ENCODE measurements at places on chromosomes 5 and 9.

GRCh38 chr9:18626046-18626698 is 152.2 kb downstream of the ADAMTSL1 start:
- DNase-seq: peak; percentile 6

GRCh38 chr5:170173227-170173626 is 59.6 kb upstream of the C5orf58 start:
- no peak for DNase-seq

DNA sequence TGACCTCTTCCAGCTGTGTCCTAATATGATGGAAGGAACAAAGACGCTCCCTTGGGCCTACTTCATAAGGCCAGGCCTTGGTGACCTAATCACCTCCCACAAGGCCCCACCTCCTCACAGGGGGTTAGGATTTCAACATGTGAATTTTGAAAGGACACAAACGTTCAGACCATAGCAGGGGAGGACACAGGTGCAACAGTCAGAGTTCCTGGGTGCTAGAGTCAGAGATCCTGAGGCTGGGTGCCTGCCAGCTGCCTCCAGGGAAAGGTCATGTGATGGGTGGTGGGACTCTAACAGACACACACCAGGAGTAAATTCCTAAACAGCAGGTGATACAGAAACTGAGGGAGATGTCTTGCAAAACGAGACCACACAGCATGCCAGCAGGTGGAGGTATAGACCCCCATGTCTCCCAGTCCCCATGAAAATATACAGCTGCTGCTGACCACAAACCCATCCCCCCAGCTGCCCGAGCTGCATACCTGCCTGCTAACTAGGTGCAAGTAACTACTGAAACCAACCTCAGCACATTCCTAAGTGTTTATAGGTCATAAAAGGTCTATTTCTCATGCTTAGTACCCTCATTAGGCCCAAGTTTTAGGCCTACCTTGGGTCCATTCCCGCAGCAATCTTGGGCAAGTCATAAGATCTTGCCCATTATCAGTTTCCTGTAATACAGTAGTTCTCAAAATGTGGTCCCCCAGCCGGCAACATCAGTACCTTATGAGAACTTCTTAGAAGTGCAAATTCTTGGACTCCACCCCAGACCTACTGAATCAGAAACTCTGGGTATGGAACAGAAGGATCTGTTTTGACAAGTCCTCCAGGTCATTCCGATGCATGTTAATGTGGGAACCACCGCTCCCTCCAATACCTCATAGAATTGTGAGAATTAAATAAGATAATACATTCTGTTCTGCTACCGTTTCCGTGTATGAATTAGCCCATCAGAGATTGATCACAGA is 245.3 kb downstream of the ENC1 start:
- DNase-seq: no peak

DNA sequence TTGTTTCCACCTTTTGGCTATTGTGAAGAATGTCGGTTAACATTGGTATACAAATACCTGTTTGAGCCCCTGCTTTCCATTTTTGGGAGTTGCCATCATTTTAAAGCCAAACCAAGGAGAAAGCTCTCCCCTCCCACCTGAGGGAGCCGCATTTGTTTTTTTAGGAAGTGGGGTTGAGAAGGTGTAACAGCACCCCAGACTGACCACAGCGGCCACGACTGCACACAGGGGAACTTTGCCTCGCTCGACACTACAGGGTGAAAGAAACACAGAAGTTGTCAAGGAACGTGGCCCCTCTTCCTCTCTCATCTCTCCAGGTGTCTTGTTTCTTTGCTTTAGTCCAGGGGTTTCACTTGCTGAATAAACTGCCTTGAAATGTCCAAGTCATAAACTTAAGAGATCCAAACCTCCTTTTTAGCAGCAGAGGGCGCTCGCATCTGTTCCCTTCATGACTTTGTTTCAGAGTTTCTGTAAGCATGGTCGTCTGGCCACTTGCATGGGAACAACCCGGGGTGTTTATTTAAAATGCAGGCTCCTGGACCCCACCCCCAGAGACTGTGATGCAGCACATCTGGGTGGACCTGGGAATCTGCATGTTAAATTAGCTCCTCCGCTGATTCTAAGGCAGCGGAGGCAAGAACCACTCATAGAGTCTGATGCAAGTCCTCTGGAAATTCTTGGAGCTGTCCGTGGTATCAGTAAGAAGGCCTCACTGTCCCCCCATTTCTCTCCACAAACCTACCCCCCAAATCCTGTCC is 2.1 kb upstream of the TTLL11 start:
- DNase-seq: no peak

GRCh38 chr5:67620424-67621397 is 424.1 kb upstream of the CD180 start:
- peak; percentile 10 for DNase-seq

- no peak for DNase-seq
Observed at GRCh38 chr5:107980923-107981692, 310.4 kb upstream of the EFNA5 start.

DNA sequence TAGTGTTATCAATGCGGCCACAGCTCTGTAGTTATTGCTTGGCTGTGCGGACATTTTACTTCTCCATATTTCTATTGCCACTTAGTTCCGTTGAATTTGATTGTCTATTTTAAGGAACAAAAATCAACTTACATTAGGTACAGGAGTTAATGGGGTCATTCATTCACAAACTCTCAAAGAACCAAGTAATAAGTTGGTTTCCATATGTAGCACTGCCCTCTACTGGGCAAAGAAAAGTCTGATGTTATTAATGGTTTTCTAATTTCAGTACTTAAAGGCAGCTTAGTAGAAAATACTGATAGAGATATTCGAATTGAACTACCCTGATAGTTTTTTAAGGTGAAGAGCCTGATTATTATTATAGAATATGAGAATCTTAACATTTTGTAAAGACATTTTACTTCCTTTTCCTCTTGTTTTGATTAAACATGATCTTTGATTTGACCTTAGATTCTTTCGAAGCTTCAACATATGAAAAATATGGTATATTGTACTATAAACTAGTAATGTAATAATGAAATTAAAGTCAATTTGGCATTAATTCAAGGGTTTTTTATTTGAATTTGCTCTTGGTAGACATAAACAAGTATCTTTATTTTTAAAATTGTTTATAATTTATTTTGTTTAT is 119.5 kb upstream of the CTNND2 start:
- DNase-seq: no peak

DNA sequence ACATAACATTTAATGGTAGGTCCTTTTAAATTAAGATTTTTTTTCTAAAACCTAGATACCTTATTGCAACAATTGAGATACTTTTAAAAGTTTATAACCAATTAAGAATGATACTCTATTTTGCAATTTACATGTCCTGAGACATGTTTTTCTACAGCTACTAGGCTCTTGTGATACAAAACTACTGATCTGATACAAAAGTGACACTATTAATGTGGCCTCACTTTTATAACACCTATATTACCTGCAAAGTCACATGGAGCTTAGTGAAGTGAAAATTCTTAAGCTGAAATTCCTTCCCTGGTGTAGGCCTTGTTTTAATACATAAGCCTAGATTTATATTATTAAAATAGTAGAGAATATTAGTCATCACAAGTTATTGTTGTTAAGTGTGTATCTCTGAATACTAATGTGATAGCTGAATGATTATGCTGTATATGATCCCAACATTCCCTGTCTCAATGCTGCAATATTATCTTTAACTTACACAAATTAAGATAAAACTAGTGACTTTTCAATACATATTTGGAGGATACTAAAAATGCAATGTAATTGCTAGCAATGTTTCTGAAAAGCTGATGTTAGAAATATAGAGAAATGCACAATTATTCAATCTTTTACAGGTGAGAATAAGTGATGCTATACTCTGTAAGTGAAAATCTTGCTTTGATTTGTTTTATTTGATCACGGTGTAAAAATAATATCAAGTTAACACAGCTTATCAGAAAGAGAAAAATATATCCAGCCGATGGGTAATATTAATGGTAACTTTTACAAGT is 2.6 kb downstream of the NFIB start:
- DNase-seq: no peak

GRCh38 chr9:104232781-104233341 is 138.8 kb downstream of the SMC2 start:
- no peak for DNase-seq

- DNase-seq: no peak
Observed at GRCh38 chr5:176854164-176854563, 43.8 kb downstream of the UNC5A start.

DNA sequence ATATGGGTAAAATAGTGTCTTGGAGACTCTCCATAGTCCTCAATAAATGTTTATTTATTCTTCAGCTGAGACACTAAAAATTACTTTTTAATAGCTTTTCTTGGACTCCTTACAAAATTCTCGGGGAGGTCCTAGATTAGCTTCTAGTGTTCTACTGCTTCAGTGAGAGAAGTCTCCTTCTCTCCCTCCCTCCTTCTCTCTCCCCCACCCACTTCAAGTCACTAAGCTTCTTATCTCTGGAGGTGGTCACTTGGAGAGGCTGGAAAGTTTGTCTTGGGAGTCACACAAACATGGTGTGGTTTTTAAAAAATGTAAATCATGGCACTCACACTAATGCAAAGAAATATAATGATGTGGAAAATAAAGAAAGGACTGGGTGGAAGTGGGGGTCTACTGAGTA is 64.1 kb downstream of the SEMA6A start:
- DNase-seq: no peak

DNA sequence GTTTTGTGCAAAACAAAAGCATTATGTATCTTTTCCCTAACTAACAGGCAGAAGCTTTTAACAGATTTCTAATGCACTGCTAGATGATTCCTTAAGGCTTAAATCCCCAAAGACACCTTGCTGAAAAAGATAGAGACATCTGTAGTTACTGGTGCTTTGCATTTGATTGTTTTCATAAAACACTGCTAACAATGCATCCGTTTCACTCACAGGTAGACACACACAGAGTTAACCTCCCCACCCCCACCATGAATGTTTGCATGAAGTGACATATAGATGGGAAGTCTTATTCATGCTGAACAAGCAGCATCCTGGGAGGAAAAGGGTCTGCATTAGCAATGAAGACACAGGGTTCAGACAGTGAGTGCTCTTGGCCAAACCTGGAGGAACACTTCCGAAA is 100.9 kb downstream of the ASTN2 start:
- no peak for DNase-seq

- peak; percentile 51 for DNase-seq
Observed at GRCh38 chr5:14270209-14270702, 127.1 kb downstream of the TRIO start.

- DNase-seq: no peak
Observed at GRCh38 chr5:73186976-73187375, 14.0 kb downstream of the TMEM174 start.

DNA sequence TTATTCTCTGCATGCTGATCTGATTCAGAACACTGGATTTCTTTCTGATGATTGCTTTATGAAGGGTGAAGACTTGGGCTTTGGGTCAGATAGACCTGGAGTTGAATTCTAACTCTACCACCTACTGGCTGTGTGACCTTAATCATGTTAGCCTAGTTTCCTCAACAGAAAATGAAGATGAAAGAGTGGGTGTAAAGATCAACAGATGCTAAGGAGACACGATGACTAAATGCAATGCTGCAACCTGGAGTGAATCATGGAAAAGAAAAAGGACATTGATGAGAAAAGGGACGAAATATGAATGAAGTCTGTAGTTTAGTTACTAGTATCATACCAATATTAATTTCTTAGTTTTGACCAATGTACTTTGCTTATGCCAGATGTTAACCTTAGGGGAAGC is 27.8 kb upstream of the DENND1A start:
- DNase-seq: no peak

DNA sequence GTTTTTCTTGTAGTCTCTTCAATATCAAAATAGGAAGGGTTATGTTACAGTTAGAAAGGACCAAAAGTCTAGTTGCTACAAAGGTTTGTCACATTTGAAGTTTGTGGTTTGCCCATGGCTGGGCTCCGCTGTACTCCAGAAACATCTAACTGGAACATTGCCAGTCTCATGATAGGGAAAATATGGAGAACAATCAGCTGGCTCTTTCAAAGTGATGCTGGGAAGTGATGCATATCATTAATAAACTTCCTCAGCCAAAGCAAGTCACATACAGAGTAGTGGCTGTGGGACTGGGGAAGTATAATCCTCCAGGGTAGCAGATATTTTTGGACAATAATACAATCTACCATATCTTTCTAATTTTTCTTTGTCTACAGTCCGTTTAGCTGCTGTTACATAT is 8.8 kb downstream of the BTF3 start:
- no peak for DNase-seq

- DNase-seq: no peak
Observed at GRCh38 chr9:27595733-27596132, 22.5 kb upstream of the C9orf72 start.

- no peak for DNase-seq
Observed at GRCh38 chr9:100554935-100555401, 22.9 kb upstream of the CAVIN4 start.

DNA sequence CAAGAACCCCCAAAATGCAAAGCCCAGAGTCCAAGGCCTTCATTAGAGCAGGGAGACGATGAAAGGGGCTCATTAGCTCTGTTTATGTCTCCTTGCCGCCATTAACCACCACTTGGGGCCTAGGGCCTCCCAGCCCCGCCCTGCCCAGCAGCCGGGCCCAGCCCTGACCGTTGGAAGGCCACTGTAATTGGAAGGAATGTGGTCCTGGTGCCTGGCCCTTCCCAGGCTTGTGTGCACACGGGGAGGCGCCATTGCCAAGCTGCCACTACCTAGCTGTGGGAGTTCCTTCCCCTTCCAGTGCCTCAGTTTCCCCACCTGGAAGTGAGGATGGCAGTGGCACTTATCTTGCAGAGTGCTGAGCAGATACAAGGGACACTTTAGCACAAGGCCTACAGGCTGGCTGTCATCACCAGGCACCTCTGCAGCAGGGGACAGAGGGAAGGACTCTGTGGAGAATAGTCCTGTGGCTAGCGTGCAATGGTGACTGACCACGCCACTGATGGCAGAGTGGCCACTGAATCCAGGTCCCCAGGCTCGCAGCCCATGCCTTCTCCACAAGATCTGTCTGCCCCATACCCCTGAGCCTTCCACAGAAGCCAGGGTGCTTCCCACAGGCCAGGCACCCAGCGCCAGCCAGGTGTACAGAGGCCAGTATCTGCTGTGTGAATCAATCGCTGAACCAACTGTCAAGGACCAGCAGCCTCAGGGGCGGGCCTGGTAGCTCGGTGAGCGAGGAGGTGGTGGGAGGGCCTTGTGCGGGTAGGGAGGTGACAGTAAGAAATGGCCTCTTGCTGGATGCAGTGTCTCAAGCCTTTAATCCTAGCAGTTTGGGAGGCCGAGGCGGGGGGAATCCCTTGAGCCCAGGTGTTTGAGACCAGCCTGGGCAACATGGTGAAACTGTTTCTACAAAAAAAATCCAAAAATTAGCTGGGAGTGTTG is 20.8 kb downstream of the GBGT1 start:
- no peak for DNase-seq

GRCh38 chr5:157602505-157602904 is 26.9 kb upstream of the ADAM19 start:
- DNase-seq: no peak

DNA sequence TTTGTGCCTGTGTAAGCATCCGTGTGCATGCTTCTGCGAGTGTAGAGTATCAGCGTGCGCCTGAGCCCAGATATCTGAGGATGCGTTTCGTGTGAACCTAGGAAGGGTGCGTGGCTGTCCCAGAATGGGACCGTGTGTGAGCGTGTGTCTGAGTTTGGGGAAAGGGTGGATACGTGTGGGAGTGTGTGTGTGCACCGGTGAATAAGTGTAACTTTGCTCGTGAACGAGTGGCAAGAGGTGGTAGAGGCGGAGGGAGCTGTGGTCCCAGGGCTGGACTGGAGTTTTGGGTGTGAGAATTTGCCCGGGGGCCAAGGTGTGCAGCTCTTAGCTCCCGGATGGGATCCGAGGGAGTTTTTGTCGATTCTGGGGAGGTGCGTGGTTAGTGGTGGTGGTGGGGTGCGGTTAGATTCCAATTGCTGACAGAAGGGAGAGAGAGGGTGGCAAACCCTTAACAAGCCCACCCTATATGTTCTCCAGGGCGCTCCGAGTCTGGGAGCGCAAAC is 686 bp upstream of the COL27A1 start:
- no peak for DNase-seq

Measured in DMS153 (cell line).